PC-3 (cell line): ENCODE measurements at places on chromosomes 4 and X.

GRCh38 chrX:12060489-12061260 is 77.6 kb upstream of the FRMPD4 start:
- peak; percentile 25 for DNase-seq

DNA sequence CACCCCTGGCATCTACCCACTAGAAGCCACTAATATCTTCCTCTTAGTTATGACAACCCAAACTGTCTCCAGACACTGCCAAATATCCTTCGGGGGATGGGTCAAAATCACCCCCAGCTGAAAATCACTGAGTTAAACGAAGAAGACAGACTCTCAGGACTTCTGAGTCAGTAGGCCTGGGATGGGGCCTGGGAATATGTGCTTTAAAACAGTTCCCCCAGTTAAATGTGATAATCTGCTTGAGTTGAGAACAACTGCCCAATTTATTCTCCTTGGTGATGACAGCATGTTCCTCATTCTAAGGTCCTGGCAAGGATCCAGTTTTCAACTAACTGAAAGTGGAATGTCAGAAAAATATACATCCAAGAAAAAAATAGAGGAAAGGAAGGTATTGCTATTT is 52.4 kb downstream of the CBLL2 start:
- DNase-seq: no peak

DNA sequence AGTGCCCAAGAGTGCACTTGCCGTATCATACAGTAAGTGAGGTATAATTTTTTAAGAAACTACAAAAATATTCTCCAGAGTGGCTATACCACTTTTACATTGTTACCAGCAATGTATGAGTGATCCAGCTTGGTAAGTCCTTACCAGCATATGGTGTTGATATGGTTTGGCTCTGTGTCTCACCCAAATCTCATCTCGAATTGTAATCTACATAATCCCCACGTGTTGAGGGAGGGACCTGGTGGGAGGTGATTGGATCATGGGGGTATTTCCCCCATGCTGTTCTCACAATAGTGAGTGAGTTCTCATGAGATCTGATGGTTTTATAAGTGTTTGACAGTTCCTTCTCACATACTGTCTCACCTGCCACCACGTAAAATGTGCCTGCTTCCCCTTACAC is 44.8 kb downstream of the RBMX start:
- DNase-seq: no peak

- no peak for DNase-seq
Measured at GRCh38 chr4:159777689-159778088, 674.8 kb downstream of the RAPGEF2 start.

- DNase-seq: peak; percentile 74
Measured at GRCh38 chr4:16472537-16472936, 246.3 kb upstream of the TAPT1 start.

DNA sequence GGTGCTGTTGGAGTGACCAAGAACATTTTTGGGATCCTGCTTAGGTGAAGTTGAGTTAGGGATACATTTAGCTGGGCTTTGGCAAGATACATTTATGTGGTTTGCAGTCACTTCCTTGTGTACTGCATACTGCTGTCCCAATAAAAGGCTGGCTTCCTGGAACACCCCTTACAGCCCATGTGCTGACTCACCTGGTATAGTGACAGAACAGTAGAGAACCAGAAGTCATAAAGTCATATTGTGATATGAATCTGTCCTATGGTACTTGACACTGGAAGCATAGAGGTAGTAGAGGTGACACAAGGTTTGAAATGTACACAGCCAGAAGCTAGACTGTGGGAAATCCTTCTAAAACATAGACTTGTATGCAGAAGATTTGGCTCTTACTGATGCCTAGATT is 55.3 kb upstream of the SLC25A43 start:
- peak; percentile 79 for DNase-seq

- DNase-seq: peak; percentile 89
Measured at GRCh38 chr4:124943145-124943889, 230.8 kb upstream of the ANKRD50 start.

DNA sequence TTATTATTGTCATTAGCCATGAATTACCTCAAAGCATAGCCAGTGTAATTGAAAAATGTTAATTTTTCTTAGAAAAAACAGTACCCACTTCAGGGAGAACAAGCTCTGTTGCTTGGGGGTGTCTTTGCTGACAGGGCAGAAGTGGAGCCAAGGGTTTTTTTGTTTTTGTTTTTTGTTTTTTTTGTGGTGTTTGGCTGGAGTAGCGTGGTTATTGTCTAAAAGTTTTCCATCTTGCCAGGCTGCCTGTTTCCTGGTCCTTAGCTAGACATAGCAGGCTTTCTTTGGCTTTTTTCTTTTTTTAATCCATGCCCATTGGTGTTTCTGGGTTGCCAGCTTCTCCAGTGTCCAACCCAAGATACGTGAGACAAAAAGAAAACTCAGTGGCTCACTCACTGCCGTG is 61.5 kb downstream of the CASP3 start:
- DNase-seq: no peak

DNA sequence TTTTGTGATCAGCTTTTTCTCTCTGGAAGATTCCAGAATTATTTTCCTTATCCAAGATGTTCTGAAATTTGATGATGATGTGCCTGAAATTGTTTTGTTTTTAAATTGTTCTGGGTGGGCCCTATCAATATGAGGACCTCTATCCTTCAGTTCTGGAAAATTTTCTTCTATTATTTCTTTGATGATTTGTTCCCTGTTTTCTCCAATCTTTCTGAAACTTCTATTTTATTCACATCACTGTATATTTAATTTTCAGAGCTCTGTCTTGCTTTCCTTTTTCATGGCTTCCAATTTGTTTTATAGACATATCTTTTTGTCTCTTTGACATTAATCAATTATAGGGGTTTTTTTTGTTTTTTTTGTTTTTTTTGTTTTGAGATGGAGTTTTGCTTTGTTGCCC is 12.2 kb upstream of the FNIP2 start:
- DNase-seq: no peak

GRCh38 chr4:151541389-151542071 is 132.6 kb downstream of the FHIP1A start:
- peak; percentile 82 for DNase-seq

DNA sequence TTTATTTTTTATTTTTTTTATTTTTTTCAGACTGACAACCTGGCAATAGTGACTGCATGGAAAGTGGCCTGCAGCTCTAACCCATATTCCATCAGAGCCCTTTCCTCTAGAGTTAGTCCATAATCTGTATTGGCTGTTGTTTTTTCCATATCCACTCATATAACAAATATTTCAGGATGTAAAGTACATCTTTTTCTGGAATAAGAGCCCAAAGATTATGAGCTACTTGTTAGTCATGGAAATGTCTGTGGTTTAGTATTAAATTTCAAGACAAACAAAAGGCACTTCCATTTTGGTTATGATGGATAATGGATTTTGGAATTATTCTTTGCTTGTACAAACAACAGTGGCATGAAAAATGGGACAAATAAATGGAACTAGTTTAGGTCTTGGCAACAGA is 296.0 kb upstream of the HS3ST1 start:
- DNase-seq: peak; percentile 82

GRCh38 chr4:57193209-57193810 is 83.1 kb upstream of the IGFBP7 start:
- DNase-seq: no peak

DNA sequence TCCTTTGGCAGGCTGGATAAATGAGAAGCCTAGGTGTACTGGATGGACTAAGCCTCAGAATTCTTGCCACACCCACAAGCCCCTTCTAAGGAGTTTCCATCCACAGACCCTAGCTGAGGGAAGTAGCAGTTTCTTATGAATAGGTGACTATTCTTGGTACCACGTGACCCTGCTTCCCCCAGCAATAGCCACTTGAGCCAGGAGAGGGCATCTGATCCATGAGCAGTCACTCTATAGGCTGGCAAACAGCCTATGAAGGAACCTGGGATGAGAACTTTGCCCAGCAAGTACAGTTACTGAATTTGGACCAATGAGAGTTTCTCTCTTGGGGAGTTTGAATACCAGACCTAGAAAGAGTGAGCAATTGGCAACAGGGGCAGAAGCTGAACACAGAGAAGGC is 84.0 kb downstream of the RTL9 start:
- peak; percentile 55 for DNase-seq

DNA sequence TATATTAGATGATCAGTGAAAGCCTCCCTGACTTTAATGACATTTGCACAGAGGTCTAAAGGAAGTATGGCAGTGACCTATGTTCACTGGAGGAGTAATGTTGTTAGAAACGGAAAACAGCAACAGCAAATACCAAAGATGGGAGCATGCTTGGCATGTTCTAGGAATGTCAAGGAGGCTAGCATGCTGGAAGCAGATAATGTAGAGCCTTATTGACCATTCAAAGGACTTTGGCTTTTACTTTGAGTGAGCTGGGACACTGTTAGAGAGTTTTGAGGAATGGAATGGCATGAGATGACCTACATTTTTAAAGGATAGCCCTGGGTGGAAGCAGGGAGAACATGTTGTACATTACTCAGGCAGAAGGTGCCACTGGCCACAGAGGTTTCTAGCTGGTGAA is 6.0 kb downstream of the RPA4 start:
- no peak for DNase-seq

GRCh38 chr4:3307891-3308575 is 15.2 kb downstream of the RGS12 start:
- DNase-seq: no peak

- no peak for DNase-seq
Measured at GRCh38 chrX:99750721-99751120, 659.4 kb downstream of the PCDH19 start.

DNA sequence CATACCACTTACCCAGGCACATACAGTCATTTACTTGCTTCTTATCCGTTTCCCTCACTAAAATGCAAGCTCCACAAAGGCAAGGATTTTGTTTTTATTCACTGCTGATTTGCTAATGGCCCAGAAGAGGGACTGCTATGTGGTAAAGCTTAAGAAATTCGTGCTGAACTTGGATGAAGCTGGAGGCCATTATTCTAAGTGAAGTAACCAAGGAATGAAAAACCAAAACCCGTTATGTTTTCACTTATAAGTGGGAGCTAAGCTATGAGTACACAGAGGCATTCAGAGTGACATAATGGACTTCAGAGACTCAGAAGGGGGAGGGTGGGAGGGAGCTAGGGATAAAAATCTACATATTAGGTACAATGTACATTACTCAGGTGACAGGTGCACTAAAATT is 47.2 kb downstream of the RAB33B start:
- DNase-seq: no peak

- peak; percentile 45 for DNase-seq
Measured at GRCh38 chrX:129654652-129655546, at the start of gene APLN. TSS of gene APLN (minus strand) at chrX:129654956. CDS start at chrX:129654630, 326 bp downstream.

GRCh38 chr4:20984576-20984836 is 284.2 kb downstream of the PACRGL start:
- no peak for DNase-seq

- peak; percentile 43 for DNase-seq
Measured at GRCh38 chr4:187555174-187555573, 440.4 kb upstream of the ZFP42 start.

DNA sequence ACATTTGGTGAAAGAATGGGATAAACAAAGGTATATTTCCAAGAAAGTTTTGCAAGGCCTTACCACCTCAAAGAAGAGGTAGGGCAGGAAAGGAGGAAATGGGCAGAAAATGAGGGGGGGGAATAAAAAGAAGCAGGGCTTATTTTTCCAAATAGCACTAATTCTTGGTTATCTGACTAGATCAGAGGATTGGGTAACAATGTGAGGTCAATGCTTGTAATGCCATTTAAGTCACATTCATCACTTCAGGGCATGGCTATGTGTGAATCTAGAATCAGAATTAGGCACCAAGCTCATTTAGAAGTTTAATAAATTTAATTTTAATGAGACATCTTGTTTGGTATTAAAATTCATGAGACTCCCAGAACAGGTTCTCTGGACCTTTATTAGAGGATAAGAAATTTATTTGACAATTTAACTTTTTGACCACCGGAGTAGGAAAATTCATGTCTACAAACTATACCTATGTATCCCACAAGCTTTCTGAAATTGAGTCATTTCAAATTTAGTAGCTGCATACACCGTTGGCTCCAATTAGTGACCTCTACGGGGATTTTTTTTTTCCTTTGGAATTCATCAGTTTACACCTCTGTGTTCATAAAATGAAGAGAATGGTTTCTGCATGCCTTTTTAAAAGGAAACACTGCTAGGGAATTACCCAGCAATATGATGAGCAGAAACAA is 1.4 kb upstream of the STS start:
- DNase-seq: no peak

DNA sequence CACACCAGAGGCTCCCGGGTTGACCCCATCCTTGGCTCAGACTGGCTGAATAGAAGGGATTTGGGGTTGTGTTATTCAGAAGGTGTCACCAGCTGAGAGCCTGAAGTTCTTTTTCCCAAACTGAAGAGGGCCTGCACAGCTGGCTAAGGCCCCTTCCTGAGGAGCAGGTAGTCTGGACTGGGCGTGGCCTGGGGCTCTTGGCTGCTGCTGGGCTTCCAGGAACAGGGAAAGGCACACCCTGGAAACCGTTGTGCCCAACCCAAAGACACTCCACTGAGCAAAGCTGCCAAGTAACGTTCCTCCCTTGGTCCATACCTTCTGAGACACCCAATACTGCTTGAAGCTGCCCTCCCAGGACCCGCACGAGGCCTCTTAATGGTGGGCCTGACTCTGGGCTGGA is 8.3 kb upstream of the CXCR3 start:
- DNase-seq: no peak

GRCh38 chrX:14528629-14529289 is 577 bp upstream of the GLRA2 start:
- DNase-seq: peak; percentile 71
